ENCODE measurements at places on chromosomes 6 and 20.
A peak's percentile ranks its signal among the peaks of the same experiment; 100 is the strongest.

DNA sequence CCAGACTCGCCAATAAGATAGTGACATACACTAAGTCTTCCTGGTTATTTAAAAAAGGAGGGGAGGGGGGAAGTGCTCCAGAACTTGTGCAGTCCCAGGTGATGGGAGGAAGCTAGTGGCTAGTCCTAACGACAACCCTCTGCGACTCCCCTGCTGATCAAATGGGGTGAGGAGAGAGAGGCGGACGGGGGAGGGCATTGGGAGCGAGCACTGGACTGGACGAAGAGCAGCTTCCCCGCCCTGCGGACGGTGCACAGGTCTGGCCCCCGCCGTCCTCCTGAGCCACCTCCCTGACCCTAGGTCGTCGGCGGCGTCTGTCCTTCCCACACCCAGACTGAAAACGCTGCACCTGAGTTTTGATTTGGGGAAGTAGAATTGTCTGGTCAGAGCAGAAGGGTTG lies 2.2 kb upstream of the OLIG3 start:
- no peak for DNase-seq

GRCh38 chr20:14553774-14554534 lies 216.5 kb upstream of the FLRT3 start:
- peak; percentile 78 for DNase-seq

DNA sequence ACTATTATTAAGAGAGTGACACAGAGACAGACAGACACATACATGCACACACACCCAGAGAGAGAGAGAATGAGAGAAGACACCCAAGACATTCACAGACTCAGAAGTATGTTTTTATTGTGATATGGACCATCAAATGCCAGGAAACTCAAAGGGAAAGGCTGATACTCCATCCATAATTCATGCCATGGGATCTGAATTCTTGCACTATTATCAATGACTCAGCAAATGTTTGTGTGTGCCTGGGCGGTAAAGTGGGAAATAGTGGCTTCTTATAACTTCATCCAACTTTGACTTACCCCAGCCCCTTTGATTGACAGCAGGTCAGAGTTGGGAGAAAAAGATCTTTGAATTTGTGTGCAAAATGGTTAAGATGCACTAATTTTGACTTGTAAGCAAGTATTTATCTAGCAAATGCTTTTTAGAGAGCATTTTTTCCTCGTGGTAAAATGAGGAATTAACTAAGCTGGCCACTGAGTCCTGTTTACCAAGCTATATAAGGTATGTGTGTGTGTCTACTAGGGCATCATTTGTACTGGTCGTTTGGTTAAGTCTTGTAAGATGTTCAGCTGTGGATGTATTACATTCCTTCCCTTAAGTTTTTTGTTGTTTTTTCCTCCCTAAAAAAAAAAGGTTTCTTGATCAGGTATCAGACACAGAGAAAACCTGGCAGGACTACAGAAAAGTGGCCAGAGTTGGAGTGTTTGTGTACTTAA lies 3.0 kb upstream of the CCN2 start:
- DNase-seq, result peak; percentile 79

DNA sequence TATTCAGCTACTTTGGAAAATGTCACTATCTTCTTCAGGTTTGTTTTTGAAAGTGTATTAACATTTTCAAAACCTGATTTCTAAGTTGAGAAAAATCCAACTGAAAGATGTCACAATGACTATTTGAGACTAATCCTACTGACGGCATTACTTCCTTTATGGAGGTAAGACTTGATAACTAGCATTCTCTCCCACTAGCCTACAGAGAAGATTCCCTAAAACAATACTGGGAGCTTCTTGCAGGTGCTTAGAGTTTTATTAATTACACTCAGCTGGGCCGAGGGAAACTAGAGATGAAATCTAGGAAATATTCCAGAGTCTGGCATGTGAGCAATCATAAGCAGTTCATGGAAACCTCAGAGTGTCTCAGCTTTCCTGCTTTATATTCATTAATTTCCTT lies 114.0 kb downstream of the LCA5 start:
- no peak for DNase-seq

DNA sequence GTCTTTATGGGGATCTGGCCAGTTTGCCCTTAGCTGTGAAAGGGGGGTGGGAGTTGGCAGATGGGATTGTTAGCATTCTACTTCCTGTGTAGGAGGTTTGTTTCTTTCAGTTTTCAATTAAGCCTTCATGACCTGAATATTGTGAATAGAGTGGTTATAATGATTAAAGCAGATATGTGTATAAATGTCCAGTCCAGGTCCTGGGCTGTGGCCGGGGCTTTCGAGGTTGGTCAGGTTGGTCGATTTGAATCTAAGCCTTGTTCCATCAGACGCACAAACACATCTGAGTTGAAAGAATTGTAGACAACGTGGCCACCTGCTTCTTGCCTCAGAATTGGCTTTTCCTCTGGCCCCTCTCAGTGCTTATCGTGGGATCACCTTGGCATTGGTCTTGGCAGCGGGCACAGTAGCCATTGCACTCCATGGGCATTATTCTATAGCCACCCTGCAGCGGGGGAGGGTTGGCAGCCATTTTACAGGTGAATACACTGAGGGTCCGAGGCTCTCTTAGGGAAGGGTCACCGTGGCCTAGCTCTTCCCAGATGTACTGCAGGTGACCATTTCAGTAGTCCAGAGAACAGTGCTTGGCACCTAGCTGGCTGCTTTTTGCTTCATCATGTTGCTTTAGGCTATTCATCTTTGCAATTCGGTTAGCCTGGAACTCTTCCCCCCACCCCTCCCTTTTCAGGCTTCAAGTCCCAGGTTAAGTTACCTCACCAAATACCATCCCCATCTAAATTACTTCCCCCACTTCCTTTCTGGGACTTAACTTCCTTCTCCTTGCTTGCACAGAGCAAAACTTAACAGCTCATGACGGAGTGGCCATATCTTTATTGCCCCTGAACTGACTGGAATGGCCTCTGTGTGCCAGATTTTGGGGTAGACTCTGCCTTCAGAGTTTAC lies 1.1 kb downstream of the RNF114 start:
- no peak for DNase-seq

DNA sequence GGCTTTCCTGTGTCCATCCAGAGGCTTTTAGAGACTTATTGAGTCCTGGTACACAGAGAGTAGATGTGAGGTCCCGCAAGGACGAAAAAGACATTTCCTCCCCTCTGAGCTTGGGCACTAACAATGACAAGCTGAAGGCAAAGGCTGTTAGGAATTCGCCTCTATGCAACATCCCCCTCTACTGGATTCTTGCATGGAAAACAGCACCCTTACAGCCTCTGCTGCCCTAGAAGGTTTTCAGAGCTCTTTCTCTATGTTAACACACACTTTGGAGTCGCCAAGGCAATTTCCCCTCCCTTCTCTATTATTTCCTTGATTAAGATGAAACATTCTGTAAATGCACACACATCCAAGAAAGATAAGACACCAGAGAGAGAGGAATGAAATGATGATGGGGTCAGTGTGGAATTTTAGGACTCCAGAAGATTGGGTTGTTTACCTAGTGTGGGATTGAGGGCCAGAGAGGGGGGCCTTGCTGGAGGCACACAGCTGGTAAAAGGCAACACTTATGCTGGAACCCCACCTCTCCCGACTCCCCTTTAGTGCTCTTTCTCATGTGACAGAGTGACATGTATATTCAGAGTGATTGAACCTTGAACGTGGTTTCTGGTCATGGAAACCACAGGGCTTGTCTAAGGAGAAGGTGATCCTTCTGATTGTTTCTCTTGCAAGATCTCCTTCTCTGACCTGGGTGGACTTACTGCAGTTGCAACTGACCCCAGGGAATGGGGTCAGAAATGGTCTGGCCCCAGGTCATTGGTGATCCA lies 300.7 kb downstream of the CLIC5 start:
- peak; percentile 91 for DNase-seq

- DNase-seq, result no peak
These were observed 254.7 kb downstream of the GMPR start for GRCh38 chr6:16493112-16493511.

- no peak for DNase-seq
These were observed 456.5 kb downstream of the UTRN start for GRCh38 chr6:144741659-144742058.

DNA sequence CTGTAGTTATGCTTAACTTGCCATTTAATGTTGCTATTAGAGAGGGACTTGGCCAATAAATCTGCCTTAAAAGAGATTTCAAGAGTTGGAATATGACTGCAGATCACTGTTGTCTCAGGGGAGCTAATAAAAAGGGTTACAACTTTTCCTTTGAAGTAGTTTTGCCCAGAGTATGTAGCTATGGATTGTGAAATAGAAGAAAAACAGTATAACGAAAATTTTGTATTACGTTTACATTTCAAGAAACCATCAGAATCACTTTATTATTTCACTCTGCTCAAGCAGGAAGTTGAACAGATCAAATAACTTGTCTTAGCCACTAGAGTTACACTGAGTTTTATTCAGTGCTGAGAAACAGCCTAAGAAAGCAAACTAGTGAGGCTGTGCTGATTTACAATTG lies 3.0 kb upstream of the ZSCAN26 start:
- DNase-seq, result no peak

- peak; percentile 70 for DNase-seq
These were observed 1.7 kb downstream of the SDCBP2 start for GRCh38 chr20:1327241-1327653.

DNA sequence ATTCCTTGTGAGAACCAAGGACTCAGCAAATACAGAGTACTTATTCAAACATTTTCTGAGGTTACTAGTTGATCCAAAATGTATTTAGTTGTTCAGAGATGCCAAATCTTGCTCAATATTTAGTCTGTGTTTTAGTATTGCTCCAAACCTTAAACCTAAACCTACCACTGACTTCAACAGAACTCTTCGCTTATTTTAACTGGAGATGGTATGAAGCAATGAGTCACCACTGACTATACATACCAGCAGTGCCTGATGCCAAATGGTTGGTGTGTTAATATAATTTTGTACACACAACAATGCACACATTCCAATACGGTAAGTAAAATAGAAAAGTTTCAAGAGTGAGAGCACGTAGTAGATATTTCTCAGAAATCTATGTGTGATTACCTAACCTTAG lies 1.9 kb upstream of the SPTLC3 start:
- DNase-seq, result peak; percentile 80

- DNase-seq, result peak; percentile 47
These were observed 25.8 kb downstream of the PRL start for GRCh38 chr6:22271081-22271480.

DNA sequence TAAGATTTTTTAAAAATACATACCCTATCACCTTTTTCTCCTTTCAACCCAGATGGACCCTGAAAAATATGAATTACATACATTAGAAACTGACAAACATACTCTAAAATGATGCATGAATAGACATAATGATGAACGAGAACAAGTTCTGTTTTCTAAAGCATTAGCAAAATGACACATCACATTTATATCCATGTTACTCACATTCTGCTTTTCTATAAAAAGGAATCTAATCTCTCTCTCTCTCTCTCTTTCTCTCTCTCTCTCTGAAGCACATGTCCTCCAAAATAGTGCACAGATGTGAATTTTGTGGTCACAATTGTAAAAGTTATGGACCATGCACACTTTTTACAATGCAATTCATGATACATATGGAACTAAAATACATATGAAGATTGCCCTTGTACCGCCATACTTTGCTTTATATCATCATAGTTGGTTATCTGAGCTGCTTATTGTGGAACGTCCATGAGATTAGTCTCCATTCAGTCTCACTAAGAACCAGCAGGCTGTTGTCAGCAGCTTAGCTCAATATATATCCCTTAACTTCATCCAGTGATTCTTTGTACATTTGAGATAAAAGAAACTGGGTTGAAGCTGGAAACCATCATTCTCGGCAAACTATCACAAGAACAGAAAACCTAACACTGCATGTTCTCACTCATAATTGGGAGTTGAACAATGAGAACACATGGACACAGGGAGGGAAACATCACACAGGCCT lies 114.2 kb downstream of the COL12A1 start:
- peak; percentile 56 for DNase-seq

GRCh38 chr20:35200267-35200666 lies 26.2 kb upstream of the MMP24 start:
- DNase-seq, result peak; percentile 76

DNA sequence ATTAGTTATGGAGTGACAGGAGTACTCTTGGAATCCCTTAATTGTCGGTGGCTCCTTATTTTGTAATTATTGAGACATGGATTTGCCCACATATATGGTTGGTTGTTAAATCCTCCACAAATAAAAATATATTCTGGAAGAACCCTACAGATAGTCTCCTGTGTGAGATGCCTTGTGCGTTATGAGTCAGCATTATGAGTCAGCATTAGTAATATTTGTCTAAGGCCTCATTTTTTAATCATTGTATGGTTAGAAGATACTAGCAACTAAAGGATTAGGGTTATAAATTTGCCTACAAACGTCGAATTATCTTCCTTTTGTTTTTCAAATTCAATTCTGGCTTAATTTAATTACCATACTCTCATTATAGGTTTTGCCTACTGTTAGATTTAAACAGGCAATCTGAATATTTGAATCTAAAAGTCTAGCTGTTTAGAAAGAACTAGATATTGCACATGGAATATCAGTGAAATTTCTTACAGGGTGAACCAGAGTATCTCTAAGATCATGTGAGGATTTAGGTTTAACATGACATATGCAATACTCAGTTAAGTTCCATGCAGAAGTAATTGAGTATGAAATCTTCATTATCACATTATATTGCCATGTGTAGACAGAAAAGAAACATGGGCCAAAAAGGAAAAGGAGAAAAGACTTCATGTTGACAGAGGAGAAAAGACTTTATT lies 5.9 kb downstream of the C6orf58 start:
- peak; percentile 79 for DNase-seq

DNA sequence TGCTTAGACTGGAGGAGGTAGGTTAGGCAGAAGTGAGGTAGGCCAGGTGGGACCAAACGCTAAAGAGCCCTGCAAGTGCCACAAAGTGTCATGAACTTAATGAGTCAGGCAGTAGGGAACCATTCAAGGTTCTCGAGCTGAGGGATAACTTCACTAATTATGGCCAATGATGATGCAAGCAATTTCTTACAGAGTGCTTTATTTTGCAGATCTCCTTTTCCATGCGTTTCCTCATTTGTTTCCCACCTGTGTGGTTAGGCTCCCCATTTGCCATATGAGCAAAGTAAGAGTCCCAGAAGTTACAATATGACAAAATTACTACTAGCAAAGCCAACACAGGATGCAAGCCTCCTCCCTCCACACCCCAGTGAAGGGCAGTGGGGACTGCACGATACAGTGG lies 36.5 kb upstream of the PSMF1 start:
- no peak for DNase-seq

DNA sequence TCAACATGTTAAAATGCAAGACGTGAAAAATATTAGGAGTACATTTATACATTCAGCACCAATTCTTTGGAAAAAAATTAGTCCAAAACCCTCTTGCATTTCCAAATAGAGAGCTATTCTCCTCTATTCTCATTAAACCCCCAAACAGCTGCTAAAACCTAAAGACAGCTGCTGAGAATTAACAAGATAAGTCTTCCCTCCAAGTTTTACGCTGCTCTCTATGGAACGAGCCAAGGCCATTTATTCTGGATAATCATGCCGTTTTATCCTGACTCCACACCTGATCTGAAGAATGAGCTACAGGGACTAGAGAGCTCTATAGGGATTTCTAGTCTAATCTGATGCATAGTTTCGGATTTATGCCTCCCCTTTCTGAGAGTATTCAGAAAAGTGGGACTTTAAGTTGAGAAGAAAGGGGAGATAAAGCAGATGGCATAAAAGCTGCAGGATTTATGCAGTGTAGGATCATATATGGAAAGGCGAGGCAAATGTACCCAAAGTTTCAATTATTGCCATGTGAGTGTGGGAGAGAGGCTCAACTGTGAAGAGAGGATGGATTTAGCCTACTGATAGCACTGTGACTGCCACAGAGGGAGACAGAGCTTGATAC lies 64.7 kb upstream of the HS3ST5 start:
- no peak for DNase-seq

- no peak for DNase-seq
These were observed 11.9 kb downstream of the PCIF1 start for GRCh38 chr20:45946149-45946970.

All from fibroblast of skin of right biceps (primary cell).